ENCODE measurements at places on chromosomes 7 and 10.

- peak; percentile 29 for DNase-seq
Measured at GRCh38 chr7:105816954-105817615, 59.3 kb downstream of the ATXN7L1 start.

DNA sequence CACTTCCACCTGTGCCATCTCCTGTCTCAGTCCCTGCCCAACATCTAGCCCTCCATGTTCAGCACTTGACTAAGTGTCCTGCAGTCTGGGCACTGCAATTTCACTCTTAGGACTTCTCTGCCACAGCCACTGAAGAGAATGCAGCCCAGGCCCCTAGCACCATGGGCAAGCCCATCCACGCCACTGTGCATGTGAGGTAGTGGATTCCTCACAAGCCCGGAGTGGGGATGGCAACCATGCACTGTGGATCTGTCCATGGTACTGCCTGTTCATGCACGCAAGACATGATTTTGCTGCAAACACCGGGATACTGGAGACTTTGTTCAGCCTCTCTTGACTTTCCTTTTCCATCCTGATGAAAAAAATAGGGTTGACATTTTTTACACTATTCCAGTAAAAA is 12.3 kb downstream of the DDC start:
- DNase-seq: peak; percentile 44

- no peak for DNase-seq
Measured at GRCh38 chr7:120842121-120842621, 15.8 kb downstream of the TSPAN12 start.

GRCh38 chr10:121648059-121648458 is 49.8 kb upstream of the FGFR2 start:
- no peak for DNase-seq

DNA sequence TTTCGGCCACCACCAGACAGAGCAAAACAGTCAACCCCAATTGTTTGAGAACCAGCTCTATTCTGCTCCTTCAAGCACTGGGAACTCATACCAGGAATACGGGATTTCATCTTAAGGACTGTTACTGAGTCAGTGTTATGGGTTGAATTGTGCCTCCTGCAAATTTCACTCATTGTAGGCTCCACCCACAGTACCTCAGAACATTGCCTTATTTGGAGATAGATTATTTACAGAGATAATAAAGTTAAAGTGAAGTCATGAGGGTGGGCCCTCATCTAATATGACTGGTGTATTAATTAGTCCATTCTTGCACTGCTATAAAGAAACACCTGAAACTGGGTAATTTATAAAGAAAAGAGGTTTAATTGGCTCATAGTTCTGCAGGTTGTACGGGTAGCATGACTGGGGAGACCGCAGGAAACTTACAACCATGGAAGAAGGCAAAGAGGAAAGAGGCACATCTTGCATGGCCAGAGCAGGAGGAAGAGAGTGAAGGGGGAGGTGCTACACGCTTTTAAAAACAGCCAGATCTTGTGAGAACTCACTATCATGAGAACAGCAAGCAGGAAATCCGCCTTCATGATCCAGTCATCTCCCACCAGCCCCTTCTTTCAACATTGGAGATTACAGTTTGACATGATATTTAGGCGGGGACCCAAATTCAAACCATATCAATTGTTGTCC is 14.3 kb upstream of the ZNF248 start:
- no peak for DNase-seq

DNA sequence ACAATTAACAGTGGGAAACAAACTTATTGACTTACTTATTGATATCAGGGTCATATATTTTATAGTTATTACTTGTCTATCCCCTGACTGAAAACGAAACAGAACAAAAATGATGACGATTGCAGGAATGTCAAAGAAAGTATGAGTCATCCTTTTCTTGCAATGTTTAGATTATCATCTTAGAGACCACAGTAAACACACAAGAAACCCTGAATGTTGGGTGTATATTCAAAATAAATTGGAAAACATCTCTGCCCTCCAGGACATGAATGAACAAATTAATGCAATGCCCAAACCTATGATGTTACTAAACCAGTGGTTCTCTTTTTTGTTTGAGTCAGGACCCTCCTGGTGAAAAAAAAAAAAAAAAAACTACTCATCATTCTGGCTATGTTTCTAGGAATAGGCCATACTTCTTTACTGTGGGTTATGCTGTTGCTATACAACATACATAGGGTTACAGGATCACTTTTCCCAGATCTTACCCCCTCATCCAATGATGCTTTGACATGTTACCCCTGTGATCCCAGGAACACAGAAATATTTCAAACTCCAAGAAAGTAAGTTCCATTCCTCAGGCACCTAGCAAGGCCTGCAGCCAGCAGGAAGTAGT is 623.4 kb upstream of the IGFBP3 start:
- DNase-seq: peak; percentile 62

DNA sequence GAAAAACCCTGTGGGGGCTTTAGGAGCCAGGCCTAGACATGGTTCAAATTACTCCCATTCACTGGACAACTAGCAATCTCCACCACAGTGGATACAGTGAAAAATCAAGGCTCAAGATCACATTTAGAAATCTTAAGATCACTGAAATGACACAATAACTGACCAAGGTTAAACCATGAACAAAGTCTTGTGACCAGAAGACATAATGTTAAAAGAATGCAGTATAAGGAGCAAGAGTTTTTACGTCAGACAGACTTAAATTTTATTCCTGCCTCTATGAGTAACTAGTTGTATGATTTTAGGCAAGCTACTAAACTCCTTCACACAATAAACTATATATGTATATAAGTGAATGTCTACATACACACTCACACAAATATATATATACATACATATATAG is 68.5 kb downstream of the MICU1 start:
- peak; percentile 29 for DNase-seq

- peak; percentile 40 for DNase-seq
Measured at GRCh38 chr7:43362652-43363034, 220.3 kb upstream of the STK17A start.

DNA sequence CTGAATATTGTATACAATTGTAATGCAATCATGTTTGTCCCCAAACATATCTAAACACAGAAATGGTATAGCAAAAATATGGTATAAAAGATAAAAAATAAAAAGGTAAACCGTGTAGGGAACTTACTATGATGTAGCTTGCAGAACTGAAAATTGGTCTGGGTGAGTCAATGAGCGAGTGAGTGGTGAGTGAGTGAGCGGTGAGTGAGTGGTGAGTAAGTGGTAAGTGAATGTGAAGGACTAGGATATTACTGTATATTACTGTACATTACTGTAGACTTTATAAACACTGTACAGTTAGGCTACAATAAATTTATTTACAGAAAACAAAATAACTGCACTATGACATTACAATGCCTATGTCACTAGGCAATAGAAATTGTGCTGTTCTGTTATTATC is 1163.2 kb upstream of the SORCS1 start:
- DNase-seq: peak; percentile 52

- DNase-seq: no peak
Measured at GRCh38 chr10:65342245-65342644, 1583.6 kb upstream of the LRRTM3 start.

- DNase-seq: no peak
Measured at GRCh38 chr10:72107325-72108003, 19.1 kb upstream of the SPOCK2 start.

DNA sequence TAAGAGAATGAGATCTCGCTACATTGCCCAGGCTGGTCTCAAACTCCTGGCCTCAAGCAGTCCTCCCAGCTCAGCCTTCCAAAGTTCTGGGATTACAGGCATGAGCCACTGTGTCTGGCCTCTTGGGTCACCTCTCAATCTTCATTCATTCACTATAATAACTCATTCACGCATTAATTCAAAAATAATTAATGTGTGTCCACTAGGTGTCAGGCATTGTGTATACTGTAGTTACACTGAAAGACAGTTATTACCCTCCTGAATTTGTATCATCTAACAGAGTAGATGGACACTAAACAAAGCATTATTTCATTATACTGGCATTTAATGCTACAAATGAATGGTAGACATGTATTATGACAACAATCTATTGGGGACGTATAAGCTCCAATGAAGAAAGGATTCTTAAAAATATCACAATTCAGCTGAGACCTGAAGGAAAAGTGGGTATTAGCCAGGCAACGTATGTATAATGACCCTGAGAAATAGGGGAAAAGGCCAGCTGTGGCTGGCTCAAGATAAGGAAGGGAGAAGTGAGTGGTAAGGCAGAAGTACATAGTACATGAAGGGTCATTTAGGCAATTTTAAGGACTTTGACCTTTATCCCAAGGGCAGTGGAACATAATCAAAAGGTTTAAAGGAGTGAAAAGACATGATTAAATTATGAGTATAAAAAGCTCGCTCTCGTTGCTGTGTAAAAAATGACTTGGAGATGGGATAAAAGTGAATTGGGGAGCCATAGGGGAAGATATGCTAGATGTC is 150.7 kb downstream of the BTAF1 start:
- no peak for DNase-seq

GRCh38 chr10:71750986-71751385 is 22.3 kb downstream of the VSIR start:
- no peak for DNase-seq

DNA sequence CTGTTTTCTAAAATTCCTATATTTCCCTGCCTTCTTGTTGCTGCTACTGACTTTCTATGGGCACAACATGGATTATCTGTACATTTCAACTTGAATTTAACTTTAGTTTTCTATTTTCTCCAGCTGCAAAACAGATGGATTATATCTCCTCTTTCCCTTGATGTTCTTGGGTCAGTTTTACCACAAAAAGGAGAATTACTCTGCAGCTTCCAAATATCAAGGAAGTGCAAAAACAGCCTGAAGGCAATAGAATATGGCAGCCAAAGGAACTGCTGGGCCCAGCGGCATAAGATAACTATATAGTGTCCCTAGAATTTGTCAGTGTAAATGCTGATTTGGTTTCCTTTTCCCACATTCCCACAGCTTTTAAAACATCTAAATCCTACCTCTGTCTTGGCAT is 29.1 kb downstream of the CPED1 start:
- DNase-seq: no peak

GRCh38 chr10:4776234-4776638 is 49.8 kb upstream of the AKR1E2 start:
- DNase-seq: no peak

DNA sequence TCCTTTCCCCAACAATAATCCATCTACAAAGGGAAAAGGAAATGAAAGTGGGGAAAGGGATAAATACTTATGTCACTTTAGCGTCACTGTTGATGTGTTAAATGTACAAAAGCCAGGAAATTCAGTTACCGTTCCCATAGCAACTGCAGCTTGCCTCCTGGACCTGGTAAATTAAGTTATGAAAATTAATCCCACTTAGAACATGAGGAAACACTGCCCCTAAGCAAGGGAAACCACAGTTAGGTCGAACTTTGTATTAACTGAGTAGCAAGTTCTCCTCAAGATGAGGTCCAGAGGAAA is 338.2 kb upstream of the AOAH start:
- DNase-seq: no peak

DNA sequence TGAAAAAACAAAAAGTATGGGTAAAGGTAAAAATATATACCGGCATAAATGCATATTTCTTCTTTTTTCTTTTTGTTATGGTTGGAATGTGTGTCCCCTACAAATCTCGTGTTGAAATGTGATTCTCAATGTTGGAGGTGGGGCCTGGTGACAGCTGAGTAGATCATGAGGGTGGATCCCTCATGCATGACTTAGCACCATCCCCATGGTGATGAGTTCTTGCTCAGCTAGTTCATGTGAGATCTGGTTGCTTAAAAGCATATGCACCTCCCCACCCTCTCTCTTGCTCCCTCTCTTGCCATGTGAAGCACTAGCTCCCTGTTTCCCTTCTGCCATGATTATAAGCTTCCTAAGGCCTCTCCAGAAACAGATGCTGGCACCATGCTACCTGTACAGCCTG is 93.3 kb downstream of the HYCC1 start:
- DNase-seq: no peak

- no peak for DNase-seq
Measured at GRCh38 chr7:112501801-112502503, 21.2 kb downstream of the LSMEM1 start.

GRCh38 chr7:100865938-100866728 is 1.1 kb upstream of the TRIP6 start:
- DNase-seq: no peak

- DNase-seq: peak; percentile 10
Measured at GRCh38 chr10:98400482-98400881, 14.5 kb downstream of the PYROXD2 start.

GRCh38 chr10:95262763-95263518 is 27.9 kb downstream of the PDLIM1 start:
- no peak for DNase-seq

DNA sequence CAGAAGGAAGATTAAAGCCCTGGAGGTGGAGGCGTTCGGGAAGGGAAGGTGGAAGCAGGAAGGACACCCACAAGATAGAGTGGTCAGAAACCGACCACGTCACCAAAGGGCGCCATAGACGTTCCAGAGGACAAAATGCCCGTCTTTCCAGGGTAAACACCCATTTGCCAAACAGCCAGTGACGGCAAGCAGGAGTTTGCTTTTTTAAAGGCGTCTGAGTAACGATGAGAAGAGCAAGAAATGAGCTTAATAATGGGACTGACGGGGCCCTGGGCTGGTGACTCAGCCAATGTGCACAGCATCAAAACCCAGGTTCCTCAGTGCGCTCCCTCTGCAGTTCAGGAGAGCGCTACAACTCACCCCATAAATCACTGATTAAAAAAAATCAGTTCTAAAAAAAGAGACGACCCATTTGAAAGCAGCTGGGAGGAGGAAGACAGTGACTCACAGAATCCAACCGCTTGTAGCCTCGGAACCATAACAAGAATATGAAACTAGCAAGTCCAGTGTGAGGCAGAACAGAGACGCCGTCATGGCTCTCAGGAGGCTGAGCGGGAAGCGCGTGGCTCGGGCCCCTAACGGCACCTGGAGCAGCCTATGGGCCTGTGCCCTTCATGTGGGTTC is 5.9 kb downstream of the DIP2C start:
- DNase-seq: peak; percentile 94

- no peak for DNase-seq
Measured at GRCh38 chr7:86773309-86773708, 129.6 kb downstream of the GRM3 start.

Data from fibroblast of upper back skin (primary cell).